ENCODE measurements at places on chromosomes 5 and 9. TPM values are rescaled to one million over a fixed set of nuclear protein-coding genes. Genes with fewer than 3 reads are reported as not detected.

DNA sequence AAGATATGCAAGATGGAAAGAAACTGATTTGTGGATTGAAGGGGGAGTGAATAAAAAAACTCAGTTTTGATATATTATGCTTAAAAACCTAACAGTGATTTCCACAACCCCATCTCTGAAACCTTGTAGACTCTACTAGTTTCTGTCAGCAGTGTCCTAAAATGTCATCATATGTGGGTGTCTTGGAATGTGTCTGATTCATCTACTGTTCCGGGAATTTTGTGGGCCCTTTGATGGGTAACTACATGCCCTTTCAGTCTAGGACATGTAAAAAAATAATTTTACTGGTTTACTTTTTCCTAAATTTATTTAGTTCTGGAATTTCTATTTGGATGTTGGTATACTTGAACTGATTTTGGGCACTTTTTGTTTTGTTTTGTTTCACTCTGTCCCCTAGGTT is 118.9 kb upstream of the NMUR2 start:
- DNase-seq: no peak

Gene CCDC183
- total RNA-seq: 20.0 TPM

- DNase-seq: no peak
Measured at GRCh38 chr5:14241141-14241540, 98.0 kb downstream of the TRIO start.

Gene GADD45G
- total RNA-seq: 8.1 TPM

GRCh38 chr5:33328818-33329217 is 111.9 kb upstream of the TARS1 start:
- no peak for DNase-seq

- DNase-seq: no peak
Measured at GRCh38 chr9:34686231-34686630, 4.8 kb downstream of the CCL19 start.

Measured in colonic mucosa (tissue), 4 donors.